ENCODE measurements at places on chromosomes 3 and 15.

- DNase-seq: no peak
These were observed at the start of gene DLL4 for GRCh38 chr15:40928821-40929659. Gene DLL4, plus strand, starts transcription at chr15:40929340. Its CDS starts 329 bp downstream, at chr15:40929669.

GRCh38 chr3:120399372-120399771 is 50.2 kb upstream of the LRRC58 start:
- DNase-seq: no peak

DNA sequence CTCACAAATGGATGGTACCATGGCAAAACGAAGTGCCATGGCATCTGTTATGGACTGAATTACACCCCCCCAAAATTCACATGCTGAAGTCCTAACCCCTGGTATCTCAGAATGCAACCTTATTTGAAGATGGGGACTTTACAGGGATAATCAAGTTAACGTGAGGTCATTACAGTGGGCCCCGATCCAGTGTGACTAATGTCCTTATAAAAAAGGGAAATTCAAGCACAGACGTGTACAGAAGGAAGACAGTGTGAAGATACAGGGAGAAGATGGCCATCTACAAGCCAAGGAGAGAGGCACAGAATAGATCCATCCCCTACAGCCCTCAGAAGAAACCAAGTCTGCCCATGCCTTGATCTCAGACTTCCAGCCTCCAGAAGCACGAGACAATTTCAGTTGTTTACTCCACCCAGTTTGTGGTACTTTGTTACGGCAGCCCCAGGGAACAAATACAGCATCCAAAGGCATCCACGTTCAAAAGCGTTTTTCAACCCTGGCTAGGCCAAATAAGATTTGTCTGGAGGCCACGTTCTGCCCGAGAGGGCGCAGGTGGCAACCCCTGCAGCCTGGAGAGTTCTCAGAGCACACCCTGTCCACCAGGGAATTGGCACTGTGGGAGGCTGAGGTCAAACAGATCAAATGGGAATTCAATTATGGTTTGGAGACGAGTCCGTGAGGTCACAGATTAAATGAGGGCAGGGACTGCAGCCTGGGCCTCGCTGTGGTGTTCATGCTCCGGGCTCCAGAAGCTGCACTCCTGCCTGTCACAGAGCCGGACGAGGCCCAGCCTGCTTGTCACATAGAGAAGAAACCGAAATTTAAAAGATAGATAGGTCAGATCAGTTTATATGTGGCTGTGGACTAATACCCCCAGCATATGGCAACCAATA is 494.8 kb downstream of the SHQ1 start:
- DNase-seq: no peak

DNA sequence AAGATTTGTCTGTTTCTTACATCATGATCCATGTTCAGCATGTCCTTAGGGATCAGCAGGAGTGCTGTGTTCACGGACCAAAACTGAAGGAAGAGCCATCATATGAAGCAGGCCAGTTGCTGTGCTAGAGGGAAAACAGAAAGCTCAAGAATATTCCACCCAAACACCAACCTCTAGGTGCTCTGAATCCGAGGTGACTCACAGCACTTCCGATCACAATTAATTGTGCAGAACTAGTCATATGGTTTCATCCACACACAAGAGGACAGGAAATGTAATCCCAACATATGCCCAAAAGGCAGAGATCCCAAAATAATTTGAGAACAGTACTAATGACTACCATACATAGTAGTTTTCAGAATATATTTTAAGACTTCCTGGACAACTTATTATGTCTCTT is 257.9 kb upstream of the KCNH8 start:
- DNase-seq: no peak

GRCh38 chr3:25527336-25527735 is 99.3 kb downstream of the RARB start:
- DNase-seq: no peak

DNA sequence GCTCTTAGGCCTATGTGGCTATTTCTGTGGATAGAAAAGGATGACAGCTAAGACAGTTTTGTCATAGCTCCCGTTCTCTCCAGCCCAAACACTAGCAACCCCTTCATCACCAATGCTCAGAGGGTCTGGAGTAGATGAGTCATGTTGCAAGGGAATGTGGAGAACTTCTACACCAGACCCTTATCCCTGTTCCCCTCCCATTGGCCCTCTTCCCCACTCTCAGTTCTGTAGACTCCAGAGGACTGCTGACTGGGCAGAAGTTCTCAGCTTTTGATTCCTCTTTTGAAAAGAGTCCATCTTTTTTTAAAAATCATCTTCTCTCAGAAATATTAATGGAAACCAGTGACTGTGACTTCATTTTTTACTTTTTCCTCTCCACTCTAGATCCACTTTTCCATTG is 2.4 kb upstream of the MYZAP start:
- DNase-seq: no peak

GRCh38 chr15:99721896-99722295 is 11.3 kb downstream of the LYSMD4 start:
- no peak for DNase-seq

- DNase-seq: no peak
These were observed 17.3 kb upstream of the GPR156 start for GRCh38 chr3:120302361-120302760.

DNA sequence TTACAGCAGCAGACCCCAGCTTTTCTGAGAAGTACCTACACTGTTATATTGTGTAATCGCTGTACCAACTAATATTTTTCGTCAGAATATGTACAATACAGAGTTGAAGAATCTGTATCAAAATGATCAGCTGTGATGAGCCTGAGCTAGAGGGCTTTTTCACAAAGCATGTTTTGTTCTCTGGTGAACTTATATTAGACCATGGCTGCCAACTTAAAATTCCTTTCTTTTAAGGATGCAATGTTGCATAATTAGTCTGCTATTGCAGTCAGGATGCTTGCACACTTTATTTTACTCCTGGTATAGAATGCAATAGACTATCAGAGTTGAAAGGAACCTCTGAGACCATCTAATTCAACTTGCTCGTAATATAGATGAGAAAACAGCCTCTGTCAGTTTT is 127.8 kb downstream of the RBMS3 start:
- DNase-seq: no peak

GRCh38 chr3:156290924-156291271 is 170.5 kb downstream of the KCNAB1 start:
- DNase-seq: no peak

DNA sequence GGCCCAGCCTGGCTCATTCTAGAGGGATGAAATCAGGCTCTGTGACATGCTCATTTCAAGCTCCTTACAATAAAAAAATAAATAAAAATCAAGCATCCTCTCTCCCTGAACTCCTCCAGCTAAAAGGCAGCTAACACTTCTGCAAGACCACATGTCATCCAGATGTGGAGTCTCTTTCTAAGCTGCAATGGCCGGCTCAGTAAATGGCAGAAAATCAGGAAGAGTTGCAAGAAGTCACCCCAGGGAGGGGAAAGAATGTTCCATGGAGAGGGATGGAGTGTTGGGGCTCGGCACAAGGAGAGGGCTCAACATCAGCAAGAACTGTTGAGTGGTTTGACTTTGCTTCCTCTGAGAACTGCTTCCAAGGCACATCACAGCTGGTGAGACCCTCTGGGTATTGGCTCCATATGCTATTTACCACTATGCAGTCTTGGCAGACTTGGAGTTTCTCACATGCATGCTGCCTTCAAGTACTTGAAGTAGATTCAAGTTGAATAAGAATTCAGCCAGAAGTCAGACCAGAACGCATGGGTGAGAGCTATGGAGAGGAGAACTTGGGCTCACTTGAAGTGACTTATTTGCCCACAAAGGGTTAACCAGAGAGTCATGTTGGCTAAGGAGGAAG is 689.0 kb downstream of the NTRK3 start:
- no peak for DNase-seq

DNA sequence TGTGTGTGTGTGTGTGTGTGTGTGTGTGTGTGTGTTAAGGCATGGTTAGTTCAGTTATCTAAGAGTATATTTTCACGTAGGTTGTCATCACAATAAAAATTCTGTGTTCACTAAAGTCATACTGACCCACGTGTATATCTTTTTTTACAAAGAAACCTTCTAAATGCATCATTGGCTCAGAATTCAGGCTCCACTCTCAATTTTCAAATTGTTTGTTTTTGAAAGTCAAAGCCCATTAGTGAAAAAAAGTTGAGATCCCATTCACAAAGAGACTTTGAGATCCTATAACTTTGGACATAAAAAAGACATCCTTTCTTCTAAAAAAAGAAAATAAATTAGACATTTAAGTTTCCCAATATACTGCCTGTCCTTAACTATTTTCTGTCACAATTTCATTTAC is 59.3 kb downstream of the GBE1 start:
- no peak for DNase-seq

Data from CD4-positive, alpha-beta T cell treated with Interleukin-15 for 4 hours (primary cell).